ENCODE measurements at places on chromosomes 2 and 18.

DNA sequence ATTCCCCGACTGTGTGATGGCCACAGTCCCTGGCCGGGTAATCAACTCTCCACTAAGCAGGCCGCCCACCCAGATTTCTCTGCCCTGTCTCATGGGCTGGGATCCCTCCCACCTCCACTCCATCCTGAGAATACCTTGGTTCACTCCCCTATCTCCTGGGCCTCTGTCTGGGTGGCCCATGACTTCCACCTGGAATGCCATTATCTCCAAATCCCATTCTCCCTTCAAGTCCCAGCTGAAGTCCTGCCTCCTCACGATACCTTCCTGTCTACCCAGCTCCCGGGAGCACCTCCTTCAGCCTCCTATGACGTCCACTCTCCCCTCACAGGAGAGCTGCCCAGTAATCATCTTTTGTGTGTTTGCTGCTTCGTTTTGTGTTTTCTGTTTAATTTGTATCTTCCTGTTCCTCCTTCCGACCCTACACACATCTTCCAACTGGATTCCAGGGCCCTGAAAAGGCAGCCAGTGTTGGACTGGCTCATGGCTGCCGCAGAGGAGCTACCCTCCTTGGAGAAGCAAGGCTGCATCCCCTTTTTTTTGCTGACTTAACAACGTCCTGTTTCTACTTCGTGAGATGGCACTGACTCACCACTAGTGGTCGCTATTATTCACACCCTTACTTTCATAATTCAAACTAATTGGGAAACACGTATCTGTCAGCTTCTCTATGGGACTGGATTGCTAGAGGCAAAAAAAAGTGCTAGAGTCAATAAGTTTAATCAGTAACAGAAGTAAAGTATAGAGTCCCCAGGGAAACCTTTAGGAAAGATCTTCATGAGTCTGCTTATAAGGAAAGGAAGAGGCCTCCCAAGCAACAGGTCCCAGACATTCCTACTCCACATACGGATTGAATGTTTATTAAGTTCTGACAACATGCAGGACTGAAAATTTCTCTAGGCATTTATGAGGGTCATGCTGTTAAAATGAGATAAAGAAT, 171.9 kb upstream of the GATA6 start:
- DNase-seq: no peak

- DNase-seq: no peak
Observed at GRCh38 chr2:218194880-218195279, 22.1 kb upstream of the ARPC2 start.

DNA sequence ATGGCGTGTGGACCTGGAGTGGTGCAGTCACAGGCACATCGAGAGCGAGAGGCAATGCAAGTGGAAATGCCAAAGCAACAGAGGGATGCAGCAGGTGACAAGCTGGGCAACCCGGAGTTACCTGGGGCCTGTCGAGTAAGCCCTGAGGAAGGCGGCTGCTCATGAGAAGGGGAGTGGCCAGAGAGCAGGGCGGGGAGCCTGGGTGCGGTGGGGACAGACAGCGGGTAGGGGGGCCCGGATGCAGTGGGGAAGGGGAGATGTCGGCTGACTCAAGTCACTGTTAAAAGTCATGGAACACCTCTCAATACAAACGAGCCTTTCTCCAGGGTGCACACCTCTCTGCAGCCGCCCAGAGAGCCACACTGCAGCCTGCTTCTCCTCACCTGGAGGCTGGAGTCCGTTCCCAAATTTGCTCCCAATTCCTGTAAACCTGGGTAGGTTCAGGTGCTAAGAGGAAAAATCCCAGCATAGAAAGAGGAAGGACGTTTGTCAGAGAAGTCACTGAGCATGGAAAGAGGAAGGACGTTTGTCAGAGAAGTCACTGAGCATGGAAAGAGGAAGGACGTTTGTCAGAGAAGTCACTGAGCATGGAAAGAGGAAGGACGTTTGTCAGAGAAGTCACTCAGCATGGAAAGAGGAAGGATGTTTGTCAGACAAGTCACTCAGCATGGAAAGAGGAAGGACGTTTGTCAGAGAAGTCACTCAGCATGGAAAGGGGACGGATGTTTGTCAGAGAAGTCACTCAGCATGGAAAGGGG, 71.7 kb upstream of the TWIST2 start:
- DNase-seq: no peak

DNA sequence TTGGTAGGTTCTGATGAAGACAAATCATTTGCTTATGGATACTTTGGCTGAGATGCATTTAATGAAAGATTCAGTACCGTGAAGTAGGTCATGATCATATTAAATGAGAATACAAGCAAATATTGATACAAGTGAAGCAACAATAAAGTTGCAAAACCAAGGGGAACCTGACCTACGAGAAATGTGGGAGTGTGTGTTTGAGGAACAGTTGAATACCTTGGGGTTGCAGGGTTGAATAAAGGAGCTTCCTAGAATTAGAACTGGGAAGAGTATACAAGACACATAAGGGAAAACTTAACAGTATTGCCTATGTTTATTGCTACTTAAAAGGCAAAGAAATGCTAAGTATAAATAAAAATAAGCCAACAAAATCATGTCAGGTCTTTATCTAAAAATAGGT, 702.9 kb downstream of the ERBB4 start:
- DNase-seq: no peak

- DNase-seq: no peak
Observed at GRCh38 chr2:144217853-144218633, 301.9 kb downstream of the ZEB2 start.

- DNase-seq: no peak
Observed at GRCh38 chr2:238097988-238098871, 1.9 kb upstream of the ESPNL start.

DNA sequence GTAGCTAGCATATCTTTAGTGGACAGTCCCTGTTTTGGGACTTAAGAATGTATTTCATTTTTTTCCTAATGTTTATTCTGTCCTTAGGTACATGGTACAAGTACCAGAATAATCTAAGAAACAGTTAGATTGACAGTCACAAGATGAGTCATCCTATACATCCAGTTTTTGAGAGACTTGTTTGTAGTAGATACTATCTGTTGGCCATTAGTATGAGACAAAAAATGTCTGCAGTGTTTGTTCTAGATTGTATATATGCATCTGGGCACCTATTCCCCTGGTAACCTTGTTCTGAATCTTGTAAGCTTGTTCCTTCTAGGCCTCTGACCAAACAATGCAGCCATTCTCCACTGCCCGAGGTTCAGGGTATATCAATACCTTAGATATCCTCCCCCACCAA, 1343.5 kb downstream of the SUCLG1 start:
- no peak for DNase-seq
